DMS79 treated with DMSO at 0.1 percent for 48 hours (cell line): ENCODE measurements at places on chromosomes 11 and 22.

DNA sequence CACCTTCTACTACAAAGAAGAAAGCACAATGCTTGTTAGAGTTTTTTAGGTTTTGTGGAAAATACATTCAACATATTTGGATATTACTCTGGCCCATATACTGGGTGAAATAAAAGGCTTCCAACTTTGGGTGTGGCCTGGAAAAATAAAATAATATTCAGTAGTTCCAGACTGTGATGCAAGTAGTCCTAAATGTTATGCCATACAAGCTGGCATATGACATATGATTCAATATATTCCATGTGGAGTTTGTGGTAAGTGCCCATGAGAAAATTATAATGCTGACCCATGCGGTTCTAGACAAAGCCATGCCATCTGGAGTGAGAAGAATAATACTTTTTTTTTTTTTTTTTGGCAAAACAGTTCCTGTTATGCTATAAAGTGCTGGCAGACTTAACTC, 683.3 kb downstream of the LUZP2 start:
- DNase-seq, result no peak

GRCh38 chr11:5922749-5923426, 19.2 kb upstream of the OR56A3 start:
- DNase-seq, result no peak

DNA sequence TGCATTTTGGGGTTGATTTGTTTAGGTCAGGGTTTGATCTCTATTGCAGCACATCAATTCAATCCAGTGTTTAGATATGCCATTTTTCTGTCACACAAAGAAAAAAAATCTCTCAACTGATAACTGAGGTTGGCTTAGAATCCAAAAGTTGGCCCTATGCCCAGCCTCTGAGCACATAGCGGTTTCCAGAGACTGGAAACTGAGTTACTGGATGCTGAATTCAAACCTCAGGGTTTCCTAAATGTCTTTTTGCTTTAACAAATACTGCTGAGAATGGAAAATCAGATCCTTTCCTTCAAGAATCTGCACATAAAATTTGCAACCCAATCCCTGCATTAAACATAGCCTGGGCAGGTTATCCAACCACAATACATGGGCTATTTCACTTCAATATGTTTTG, 4.0 kb downstream of the P4HA3 start:
- DNase-seq, result peak; percentile 46

- DNase-seq, result peak; percentile 19
Measured at GRCh38 chr11:70030412-70030811, 47.7 kb upstream of the ANO1 start.

GRCh38 chr11:33089776-33090175, 50.4 kb downstream of the TCP11L1 start:
- no peak for DNase-seq

DNA sequence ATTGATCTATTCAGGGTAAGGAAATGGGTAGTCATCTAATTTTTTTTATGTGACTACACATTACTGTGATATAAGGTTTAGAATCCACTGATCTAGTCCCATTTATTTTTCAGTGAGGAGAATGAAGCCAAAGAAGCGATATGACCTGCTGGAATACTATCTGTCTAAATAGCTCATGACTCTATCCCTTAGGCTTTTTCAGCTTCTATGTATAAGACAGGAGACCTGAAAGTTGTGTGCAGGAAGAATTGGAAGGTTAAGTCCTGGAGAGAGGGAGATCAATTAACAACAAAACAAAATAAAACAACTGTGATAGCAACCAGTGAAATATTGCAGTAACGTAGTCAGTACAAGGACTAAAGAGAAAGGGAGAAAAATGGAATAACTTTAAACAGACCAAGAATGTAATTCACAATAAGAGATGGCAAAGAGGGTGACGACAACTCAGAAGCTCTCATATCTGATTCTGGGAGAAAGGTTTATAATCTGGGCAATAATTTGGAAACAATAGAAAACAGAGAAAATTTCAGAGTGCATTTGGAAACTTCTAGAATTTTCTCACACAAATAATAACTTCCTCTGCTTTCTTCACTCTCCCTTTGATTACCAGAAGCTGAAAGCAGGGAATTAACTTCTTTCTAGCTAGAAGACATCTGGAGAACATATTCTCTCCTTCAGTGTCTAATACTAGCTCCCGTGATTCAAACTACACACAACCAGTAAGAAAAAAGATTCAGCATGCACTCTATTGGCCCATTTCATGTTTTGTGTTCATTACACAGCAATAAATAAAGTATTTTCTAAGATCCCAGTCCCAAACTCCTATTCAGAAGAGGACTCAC, 19.2 kb upstream of the CASP12 start:
- no peak for DNase-seq

DNA sequence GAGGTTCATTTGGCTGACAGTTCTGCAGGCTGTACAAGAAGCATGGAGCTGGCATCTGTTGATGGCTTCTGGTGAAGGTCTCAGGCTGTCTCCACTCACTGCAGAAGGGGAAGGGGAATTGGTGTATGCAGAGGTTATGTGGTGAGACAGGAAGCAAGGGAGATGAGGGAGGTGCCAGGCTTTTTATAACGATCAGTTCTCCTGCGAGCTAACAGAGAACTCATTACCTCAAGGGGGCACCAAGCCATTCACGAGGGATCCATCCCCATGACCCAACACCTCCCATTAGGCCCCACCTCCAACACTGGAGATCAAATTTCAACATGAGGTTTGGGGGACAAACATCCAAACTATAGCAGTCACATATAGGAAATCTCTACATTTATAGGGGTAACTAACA, 38.7 kb upstream of the E2F8 start:
- no peak for DNase-seq

GRCh38 chr11:32176223-32176934, 85.5 kb downstream of the RCN1 start:
- DNase-seq, result peak; percentile 58

GRCh38 chr22:50621948-50622722, 5.8 kb downstream of the ARSA start:
- DNase-seq, result peak; percentile 19

- no peak for DNase-seq
Measured at GRCh38 chr11:28887681-28888080, 779.5 kb downstream of the METTL15 start.

DNA sequence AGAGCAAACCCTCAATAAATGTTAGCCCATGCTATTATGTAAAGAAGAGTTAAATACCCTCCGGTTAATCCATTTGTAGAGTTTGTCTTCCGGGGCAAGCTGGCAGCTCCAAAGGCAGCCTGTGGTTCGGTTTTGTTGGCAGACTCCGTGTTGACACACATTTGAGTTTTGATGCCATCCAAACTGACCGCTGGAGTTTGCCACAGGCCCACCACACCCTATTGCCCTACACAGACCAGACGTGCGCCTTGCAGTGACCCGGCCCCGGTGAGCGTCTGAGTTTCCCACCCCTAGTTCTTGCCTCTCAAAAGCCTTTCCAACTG, 25.1 kb downstream of the ELFN2 start:
- no peak for DNase-seq

DNA sequence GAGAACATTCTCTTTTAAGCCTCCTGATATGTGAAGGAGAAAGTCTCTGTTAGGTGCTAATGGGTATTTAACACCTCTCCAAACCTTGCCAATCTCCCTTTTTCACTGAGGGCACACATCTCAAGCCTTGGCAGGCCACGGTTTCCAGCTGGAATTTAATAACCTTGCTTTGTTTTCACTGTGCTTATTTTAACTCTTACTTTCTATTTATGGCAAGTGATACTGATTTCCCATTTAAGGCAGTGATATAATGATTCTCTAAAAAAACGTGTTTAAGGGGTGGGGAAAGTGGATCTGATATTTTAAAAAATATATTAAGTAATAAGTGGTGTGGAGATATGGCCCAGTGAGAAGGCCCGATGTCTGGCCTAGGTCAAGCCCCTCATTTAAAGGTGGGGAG, 1.1 kb upstream of the RASD2 start:
- no peak for DNase-seq

DNA sequence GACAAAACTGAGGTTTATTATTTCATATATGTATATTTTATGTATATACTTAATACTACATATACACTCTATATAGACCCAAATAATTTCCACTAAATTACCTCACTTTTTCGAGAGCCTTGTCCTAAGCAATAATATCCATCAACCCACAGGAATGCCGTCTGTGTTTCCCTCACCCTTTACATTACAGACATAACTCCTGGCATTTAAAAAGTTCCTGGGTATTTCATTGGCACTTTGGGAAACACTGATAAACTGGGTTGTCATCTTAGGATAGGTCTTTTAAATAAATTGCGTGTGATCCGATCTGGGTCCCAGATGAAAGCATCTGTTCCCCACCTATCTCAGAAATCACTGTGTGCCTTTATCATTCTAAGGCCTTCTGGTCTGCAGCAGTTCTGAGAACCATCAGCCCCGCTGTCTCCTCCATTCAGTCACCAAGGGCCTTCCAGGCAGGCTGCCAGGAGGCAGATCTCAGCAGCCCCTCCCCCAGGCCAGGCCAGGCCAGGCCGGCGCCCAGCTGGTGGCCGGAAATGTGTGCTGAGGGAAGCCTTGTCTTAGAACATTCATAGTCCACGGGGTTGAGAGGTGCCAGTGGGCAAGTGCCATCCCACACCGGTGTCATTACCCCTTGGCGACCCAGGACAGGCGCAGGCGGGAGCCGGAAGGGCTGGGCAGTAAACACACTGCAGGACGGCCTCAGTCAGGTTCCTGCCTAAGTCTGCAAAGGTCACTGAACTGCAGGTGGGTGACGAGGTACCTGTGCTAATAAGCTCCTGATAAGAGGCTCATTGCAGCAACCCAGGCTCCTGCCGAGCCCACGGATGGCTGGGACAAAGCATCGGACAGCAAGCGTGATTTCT, 3.3 kb downstream of the FGF19 start:
- peak; percentile 64 for DNase-seq

- no peak for DNase-seq
Measured at GRCh38 chr11:130872102-130872501, 44.2 kb downstream of the SNX19 start.

DNA sequence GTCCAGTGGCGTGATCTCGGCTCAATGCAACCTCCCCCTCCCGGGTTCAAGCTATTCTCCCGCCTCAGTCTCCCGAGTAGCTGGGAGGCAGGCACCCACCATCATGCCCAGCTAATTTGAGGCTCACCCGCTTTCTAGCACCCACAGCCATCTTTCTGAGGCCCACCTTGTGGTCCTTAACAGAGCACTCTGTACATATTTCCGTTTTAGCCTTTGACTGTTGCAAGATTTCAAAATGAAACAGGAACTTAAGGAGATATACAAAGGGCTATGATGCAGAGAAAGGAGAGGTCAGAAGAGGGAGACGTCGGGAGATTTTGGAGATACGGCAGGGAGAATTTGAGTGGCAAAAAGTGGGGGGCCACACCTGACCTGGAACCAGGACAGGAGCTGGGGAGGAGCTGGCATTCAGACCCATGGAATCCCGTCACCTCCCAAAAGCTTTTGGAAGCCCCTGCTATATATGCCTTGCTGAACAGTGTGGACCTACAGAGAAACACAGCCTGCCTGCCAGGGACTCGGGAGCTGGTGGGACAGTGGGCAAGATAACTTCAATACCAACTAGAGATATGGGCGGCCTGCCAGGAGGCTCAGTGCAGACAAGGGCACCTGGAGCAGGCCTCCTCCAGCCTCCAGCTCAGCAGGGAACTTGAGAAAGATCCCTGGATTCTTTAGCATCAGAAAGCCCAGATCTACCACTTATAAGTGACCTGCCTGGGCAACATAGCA, 8.0 kb upstream of the CLCF1 start:
- no peak for DNase-seq

- no peak for DNase-seq
Measured at GRCh38 chr11:109859045-109859724, 234.0 kb upstream of the ZC3H12C start.

DNA sequence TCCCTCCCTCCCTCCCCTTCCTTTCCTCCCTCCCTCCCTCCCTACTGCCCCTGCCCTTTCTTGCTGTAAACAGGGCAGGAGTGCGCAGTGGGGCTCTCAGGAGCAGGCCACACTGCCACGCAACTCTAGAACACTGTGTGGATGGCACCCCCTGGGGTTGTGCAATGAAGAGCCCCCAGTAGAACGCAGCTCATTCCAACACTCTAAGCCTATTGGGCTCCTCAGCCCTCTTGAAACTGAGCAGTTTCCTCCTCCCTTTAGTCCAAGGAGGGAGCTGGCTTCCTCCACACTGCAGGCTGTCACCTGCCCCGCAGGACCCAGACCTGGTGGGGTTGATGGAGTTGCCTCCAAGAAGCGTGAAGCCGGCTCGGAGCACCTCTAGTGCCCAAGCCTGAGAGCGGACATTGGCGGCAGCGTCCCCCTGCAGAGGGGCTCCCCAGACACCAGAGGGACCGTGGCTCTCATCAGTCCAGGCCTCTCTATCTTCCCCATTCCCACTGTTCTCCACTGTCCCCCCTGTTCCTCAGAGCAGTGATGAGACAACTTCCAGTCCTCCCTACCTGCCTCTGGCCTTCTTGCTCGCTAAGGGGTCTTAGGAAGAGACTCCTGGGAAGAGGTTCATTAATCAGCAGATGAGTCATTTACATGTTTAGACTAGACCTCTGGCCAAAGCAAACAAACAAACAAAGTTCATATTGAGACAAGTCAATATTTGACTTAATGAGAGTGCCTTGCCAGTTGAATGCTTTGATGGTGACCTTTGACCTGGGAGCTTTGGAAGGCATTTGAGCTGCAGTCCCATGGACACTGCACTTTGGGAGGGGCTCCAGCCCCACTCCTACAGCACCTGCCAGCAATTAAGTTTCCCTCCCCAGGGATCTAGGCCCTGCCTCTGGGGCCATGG, 64.0 kb downstream of the RPUSD4 start:
- peak; percentile 86 for DNase-seq
